ENCODE measurements at places on chromosomes 2 and 18.
A peak's percentile ranks its signal among the peaks of the same experiment; 100 is the strongest.

GRCh38 chr2:222844323-222844722 is 16.5 kb upstream of the ACSL3 start:
- DNase-seq = peak; percentile 55

DNA sequence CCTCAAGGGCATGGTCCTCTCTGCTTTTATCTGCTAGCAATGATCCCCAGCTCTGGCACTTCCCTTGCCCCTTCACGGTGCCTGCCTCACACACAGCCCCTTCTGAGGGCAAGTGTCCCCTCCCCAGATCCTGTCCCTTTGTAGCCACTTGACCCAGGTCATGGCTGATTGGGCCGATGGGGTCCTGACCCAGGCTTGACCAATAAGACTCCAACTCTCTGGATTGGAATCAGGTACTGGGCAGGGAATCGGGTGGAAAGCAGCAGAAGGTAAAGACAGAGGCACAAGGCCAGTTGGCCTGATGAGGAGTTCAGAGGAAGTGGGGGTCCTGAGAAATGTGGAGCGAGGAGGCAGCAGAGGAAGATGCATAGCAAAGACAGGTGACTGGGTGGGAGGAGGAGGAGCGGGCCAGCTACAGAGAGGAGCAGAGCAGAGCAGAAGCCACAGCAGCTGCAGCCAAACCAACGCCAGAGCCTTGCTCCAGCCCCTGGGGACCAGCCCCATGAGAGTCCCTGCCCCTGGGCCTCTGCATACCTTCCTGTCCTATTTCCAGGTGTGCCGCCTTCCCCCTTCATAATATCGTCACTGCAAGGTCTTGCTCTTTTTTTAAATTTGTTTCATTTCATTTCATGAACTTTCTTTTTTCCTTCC is 39.1 kb downstream of the CAPN13 start:
- DNase-seq = no peak

GRCh38 chr18:31931886-31932240 is 11.1 kb downstream of the TRAPPC8 start:
- DNase-seq = no peak

DNA sequence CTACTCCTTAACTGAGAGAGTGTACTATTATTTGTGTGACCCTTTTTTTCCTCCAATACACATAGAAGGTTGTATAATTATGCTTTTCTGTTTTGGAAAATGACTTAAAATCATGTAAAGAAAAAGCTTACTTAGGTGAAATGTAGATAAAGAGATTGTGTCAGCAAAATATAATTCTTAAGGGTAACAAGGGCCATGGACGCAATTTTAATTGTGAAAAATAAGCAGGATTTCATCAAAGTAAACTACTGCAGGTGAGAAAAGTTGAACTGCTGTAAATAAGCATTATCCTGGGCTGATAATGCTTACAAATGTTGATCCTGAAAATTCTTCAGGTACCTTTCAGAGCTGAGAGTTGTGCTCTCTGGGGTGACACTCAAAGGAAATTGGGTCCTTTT is 141.5 kb downstream of the RPIA start:
- no peak for DNase-seq

DNA sequence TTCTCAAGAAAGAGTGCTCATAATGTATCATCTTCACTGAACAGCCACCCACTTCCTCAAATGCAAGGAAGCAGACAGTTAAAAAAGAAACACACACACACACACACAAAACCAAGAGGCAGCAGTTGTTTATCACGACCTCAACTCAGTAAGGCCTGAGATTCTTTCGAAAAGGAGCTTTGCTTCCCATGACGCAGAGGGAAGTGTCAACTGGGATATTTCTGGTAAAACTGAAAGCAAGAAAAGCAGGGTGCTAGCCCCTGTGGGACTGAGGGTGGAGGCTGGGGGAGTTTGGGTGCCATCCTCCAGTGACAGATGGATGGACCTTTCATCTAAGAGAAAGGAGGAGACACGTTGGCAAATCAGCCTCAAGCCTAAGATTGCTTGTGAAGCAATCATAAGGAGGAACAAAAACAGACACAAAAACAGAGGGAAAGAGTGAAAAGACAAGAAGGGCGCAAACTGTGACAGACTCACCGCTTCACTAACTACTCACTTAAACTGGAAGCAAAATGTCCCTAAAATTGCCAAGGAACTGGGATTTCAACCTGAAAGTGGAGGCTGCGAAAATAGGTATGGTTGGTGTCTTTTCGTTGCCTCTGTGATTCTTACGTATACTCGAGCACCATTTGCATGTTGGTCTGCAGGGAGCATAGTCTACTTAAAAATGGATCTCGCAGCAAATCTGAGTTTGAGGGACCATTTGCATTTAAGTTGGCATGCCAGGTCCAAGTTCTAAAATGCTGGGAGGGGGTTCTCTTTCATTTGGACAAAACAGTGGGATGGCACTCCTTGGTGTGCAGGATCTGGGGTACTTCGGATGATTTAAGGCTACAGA is at the start of gene ARHGAP25:
Gene ARHGAP25 (plus strand): TSS at position 124 of the 838 bp plus-strand sequence. CDS start 389 bp downstream, at position 513.
- DNase-seq = no peak

- no peak for DNase-seq
Measured at GRCh38 chr2:98463081-98463481, 18.4 kb downstream of the INPP4A start.

DNA sequence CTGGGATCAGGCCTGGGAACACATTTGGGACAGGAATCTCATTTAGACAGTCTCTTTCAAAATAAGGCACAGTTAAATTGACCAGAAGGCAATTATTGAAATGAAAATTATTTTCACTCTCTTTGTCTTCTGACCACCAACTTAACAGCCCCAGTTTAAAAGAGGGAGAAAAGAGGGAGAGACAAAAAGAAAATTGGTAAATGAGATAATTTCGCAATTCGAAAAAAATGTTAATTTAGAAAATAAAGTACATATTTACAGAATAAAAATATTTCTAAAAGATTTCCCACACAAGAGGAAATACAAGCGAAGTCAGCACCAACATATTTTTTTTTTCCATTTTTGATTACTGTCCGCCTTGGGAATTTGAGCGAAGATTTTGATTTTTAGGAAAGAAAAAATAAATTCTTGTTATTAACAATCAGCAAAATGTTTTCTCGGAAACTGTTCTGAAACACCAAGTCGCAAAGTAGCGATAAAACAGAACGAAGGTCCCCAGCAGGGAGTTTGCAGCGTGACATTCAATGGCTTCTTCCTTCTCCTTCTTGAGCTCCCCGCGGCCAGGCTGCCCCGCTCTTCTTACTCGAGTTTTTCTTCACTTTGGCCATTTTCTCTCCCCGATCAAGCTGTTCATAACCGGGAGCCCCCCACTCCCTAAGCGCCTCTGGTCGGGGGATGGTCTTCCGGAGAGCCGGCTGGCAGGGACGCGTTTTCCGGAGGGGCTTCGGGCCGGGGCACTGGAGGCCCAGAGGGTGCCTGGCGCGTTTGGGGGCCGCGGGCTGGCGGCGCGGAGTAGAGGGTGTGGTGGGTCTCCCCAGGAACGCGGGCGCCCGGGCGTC is 5.0 kb downstream of the SP9 start:
- no peak for DNase-seq

DNA sequence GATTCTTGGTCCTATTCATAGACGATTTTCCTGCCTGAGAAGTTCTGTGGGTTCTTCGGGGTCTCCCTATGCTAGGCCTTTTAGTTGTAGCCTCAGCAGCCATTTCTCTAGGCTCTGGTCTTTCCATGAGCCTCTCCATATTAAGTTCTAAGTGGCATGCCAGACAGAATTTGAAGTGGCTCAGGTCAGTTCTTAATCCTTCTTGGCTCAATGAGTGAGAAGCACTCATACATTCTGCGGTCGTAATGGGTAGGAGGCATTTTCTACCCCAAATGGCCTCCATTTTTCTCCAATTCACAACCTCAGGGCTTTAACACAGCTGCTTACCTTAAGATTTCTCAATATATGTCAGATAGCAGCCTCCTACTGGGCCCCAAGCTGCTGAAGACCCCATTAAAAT is 405.3 kb upstream of the GALNT5 start:
- no peak for DNase-seq

- DNase-seq = peak; percentile 45
Measured at GRCh38 chr2:204842661-204843485, 297.6 kb downstream of the PARD3B start.

- DNase-seq = no peak
Measured at GRCh38 chr2:1521191-1521877, 108.1 kb downstream of the TPO start.

DNA sequence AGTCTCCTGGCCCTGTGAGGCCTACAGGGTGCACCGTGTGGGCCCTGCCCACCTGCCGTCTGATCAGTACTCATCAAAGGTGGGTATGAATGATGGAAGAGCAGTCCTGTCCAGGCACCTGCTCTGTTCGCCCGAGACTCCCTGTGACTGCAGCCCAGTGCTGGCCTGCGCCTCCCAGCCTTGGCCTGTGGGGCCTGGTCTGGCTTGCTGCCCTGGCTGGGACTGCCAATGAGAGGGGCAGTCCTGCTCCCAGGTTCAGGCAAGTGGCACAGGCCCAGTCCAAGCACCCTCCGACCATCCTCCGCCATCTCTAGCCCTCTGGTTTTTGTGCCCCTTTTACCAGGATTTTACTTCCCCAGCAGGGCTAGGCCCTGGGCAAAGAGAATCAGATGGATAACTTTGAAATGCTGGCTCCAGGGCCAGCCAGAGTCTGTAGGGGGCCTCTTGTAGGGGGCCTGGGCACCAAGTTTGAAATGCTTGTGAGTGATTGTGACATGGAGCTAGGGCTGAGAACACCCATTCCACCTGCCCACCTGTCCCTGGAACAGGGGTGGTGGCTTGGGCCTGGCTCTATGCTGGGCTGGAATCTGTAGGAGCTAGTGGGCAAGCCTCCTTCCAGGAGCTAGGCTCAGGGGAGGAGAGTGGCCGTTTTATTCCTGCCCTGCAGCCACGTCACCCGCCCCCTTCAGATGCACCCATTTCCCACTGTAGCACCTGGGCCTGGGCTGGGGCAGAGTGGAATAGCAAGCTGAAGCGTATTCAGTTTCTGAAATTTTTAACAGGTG is 8.7 kb upstream of the HS6ST1 start:
- DNase-seq = no peak

DNA sequence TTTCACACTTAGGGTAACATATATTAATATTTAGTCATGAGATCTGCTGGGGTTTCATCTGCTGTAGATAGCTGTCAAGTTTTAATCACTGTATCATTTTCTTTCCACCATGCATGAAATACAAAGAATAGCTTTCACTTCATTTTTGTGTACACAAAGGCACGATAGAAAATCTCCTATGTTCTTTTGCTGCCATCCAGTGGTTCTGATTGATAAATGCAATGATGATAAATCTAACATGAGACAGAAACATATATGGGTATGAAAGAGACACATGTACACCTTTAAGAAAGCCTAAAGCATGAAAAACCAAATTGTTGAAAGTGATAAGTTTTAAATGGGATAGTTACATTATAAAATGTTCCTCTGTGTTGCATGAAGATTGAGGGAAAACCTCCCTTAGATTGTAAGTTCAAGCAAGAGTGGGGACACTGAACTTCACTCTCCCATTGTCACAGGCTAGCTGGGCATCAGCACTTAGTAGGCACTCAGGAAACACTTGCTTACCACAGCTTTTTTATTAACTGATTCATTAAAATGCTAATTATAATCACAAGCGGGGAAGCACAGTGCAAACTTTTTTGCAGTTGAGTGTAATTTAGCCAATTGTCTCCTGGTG is 31.2 kb downstream of the C1D start:
- peak; percentile 60 for DNase-seq

GRCh38 chr2:37390777-37391176 is 46.3 kb downstream of the QPCT start:
- DNase-seq = no peak

DNA sequence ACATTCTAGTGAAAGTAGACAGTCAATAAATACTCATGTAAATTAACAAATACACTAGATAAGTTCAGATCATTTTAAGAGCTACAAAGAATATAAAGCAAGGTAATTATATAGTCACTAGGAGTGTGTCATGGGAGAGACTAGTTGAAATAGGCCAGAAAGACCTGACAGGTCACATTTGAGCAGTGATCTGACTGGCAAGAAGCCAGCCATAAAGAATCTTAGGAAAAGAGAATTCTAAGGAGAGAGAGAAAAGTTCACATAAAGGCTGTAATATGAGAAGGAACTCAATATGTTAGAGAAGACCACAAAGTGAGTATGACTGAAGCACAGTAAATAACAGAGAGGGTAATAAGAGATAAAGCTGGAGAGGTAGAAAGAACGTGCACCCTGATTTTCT is 31.2 kb downstream of the VSNL1 start:
- no peak for DNase-seq

DNA sequence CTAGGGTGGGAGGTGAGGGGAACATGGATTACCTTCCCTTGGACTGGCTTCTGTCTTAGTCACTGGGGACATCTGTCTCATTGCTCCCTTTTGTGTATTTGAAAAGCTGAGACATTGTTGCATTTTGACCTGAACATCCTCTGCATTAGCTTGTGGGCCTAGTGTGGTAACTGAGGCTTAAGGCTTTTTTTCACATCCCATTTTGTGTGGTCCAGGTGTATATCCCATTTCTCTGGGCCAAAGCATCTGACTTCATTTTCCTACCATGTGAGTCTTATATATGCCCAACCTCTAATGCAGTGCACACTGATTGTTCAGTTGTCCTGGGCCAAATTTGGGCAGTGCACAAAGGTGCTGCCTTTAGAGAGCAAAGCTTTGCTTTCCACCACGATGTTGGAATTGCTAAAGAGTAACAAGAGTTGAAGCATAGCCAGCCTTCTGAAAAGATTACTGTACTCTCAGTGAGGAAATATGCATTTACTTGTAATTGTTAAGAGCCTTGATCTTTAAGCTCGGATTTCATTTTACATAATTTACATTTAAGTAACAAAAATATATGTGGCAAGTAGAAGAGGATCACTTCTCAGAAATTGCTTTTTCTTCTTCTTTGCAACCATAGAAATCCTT is 13.3 kb downstream of the PRKCE start:
- DNase-seq = no peak

- DNase-seq = no peak
Measured at GRCh38 chr18:42184685-42185477, 229.8 kb downstream of the PIK3C3 start.

- DNase-seq = no peak
Measured at GRCh38 chr2:166173263-166173662, 45.4 kb upstream of the SCN1A start.

Measured in HFF-Myc (cell line).